ENCODE measurements at places on chromosomes 3 and 15.

DNA sequence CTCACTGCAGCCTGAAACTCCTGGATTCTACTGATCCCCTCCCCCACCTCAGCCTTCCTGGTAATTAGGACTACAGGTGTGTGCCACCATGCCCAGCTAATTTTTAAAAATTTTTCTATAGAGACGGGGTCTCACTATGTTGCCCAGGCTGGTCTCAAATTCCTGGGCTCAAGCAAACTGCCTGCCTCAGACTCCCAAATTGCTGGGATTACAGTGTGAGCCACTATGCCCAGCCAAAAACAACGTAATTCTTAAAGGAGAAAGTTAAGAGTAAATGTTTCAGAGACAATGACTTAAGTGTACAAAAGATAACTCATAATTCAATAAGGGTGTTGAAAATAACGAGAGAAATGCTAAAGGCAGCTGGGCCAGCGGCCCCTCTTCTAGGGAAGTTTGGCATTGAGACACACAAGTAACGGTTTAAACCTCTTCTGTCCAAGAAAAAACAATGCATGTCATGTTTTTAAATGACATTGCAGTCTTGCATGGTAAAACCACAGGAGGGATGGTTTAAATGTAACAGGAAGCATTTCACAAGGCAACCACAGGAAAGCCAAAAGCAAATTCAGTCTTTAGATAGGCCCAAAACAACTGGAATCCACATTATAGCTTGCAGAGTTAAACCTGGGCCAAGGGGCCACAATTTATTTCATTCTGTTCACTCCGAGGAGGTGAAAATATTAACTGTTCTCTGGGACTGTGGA, 5.1 kb downstream of the PROK2 start:
- peaks cover 4% of the 10 kb centered on the region for H3K4me1 ChIP-seq
- no peak overlapping the region for H3K4me3 ChIP-seq
- DNase-seq: no peak
- no peaks in the 10 kb centered on the region for H3K36me3 ChIP-seq
- H3K27ac ChIP-seq: no peak overlapping the region

- H3K27me3 ChIP-seq: no peaks in the 10 kb centered on the region
- H3K36me3 ChIP-seq: no peaks in the 10 kb centered on the region
- DNase-seq: no peak
- H3K27ac ChIP-seq: no peak overlapping the region
- H3K4me1 ChIP-seq: peaks cover 18% of the 10 kb centered on the region
- no peak overlapping the region for H3K4me3 ChIP-seq
Measured at GRCh38 chr3:111727843-111728565, 131.1 kb upstream of the PHLDB2 start.

- H3K27ac ChIP-seq: no peak overlapping the region
- DNase-seq: no peak
- peaks cover 34% of the 10 kb centered on the region for H3K4me1 ChIP-seq
- no peaks in the 10 kb centered on the region for H3K27me3 ChIP-seq
Measured at GRCh38 chr3:60752809-60753208, 498.4 kb downstream of the FHIT start.

DNA sequence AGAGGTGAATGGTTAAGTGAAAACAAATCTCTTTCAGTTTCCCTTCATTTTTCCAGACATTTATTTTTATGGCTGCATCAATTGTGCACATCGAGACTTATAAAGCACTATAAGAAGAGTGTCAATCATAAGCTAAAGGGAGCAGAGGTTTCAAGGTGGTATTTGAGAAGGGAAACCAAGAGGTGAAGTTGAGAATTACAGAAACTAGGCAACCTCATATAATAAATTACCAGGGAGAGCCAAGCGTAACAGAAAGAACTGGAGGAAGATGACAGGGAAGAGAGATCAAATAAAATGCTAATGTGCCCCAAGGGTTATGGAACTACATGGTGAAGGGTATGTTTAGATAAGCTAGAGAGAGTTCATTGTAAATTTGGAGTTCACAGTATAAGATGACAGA, 6.3 kb upstream of the CCDC54 start:
- no peak overlapping the region for H3K4me3 ChIP-seq
- H3K27me3 ChIP-seq: no peaks in the 10 kb centered on the region

DNA sequence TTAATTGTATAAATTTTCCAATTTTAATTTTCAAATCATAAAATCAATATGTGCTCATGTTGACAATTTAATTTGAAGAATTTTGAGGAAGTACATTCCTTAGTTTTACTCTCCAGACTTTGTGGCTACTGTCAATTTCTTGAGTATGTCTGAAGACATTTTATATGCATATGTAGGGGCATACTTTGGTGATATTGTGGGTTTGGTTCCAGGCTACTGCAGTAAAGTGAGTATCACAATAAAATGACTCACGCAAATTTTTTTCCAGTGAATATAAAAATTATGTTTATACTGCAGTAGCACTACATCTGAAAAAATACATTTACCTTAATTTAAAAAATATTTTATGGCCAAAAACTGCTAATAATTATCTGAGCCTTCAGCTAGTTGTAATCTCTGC, 123.2 kb upstream of the PLCL2 start:
- no peak overlapping the region for H3K27ac ChIP-seq
- H3K4me1 ChIP-seq: no peaks in the 10 kb centered on the region
- DNase-seq: no peak
- H3K36me3 ChIP-seq: no peaks in the 10 kb centered on the region
- no peak overlapping the region for H3K4me3 ChIP-seq
- no peaks in the 10 kb centered on the region for H3K27me3 ChIP-seq

- H3K36me3 ChIP-seq: peaks cover 8% of the 10 kb centered on the region
- no peak overlapping the region for H3K27ac ChIP-seq
- peak overlapping the region; percentile 2 for H3K4me3 ChIP-seq
- H3K27me3 ChIP-seq: no peaks in the 10 kb centered on the region
- no peak for DNase-seq
Measured at GRCh38 chr15:57386976-57387375, 10.7 kb downstream of the CGNL1 start.

DNA sequence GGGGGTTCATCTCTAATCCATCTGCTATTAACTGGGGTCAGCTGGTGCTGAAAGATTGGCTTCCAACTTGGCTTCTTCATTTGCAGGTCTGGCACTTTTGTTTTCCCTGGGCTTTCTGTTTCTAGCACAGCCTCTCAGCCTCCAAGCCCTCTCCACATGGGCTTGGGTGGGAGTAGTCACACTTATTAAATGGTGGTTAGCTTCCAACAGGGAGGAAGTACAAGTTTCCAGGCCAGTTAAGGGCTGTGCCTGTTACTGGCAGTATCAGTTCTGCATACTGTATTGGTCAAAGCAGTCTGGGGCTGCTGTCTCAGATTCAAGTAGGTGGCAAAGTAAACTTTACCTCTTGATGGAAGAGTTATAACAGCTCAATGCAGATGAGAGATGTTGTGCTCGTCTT, 627.1 kb upstream of the CCDC54 start:
- no peaks in the 10 kb centered on the region for H3K27me3 ChIP-seq
- no peak for DNase-seq
- no peaks in the 10 kb centered on the region for H3K36me3 ChIP-seq
- H3K27ac ChIP-seq: no peak overlapping the region
- no peak overlapping the region for H3K4me3 ChIP-seq

DNA sequence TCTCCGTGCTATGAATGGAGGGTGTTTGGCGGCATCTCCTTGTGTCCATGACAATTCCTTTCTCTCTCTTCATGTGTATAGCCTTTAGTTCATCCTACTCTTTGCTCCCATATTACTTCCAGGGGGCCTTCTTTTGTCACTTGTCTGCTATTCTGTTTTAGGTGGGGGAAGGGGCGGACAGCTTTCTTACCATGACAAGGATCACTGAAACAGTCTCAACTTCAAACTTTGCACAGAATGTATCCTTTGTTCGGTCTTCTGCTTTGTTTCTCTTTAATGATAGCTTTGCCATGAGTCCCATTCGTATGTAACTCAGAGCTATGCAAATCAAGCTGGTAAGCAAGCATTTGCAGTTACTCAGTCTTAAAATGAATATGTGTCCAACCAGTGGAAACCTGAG, 294.2 kb downstream of the TIGIT start:
- H3K4me3 ChIP-seq: no peak overlapping the region
- no peaks in the 10 kb centered on the region for H3K4me1 ChIP-seq
- no peaks in the 10 kb centered on the region for H3K27me3 ChIP-seq
- H3K27ac ChIP-seq: no peak overlapping the region
- DNase-seq: no peak

- no peak for DNase-seq
- no peaks in the 10 kb centered on the region for H3K36me3 ChIP-seq
- H3K4me3 ChIP-seq: no peak overlapping the region
- H3K27ac ChIP-seq: no peak overlapping the region
Measured at GRCh38 chr15:57872281-57873030, 165.9 kb downstream of the POLR2M start.

DNA sequence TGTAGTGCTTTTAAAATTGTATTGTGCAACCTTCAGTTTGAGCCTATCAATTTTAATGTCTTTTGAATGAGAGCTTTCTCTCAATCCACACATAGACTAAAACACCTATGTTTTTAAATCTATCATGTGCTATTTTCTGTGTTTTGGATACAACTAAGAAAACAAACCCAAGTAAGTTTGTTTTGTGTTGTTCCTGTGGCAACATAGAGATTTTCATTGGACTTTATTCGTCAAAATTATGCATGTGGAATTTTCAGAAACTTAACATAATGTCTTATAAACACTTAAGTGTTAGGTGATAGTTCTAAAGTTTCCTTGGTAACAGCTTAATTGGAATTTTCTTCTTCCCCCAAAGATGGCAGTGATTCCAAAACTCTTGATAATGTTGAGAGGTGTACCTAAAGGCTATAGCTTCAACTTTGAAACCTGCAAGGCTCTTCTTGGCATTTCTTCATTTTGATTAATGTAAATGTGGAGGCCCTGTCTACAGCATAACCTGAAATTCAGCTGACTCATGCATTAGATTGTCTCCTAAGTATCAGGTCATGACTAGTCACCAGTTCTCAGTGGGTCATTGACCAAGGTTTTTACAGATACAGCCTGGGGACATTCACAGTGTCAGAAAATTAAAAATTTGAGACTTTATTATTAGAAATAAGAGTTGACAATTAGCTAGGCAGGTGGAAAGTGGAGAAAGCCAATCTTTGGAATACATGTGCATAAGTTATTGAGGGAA, 44.4 kb downstream of the COL6A5 start:
- H3K4me3 ChIP-seq: no peak overlapping the region
- no peak for DNase-seq
- H3K27me3 ChIP-seq: no peaks in the 10 kb centered on the region
- H3K36me3 ChIP-seq: no peaks in the 10 kb centered on the region
- H3K27ac ChIP-seq: peak overlapping the region; percentile 20

- no peak overlapping the region for H3K27ac ChIP-seq
- no peak for DNase-seq
- no peaks in the 10 kb centered on the region for H3K27me3 ChIP-seq
- H3K36me3 ChIP-seq: no peaks in the 10 kb centered on the region
Measured at GRCh38 chr15:63192619-63193206, 3.3 kb downstream of the RAB8B start.

- DNase-seq: no peak
- peak overlapping the region; percentile 5 for H3K27ac ChIP-seq
- no peak overlapping the region for H3K4me3 ChIP-seq
- H3K4me1 ChIP-seq: peaks cover 10% of the 10 kb centered on the region
Measured at GRCh38 chr3:4759689-4760312, 219.4 kb upstream of the BHLHE40 start.

GRCh38 chr3:53913401-53913800, 21.7 kb upstream of the SELENOK start:
- DNase-seq: no peak
- H3K27me3 ChIP-seq: peaks cover 39% of the 10 kb centered on the region
- no peaks in the 10 kb centered on the region for H3K36me3 ChIP-seq
- no peak overlapping the region for H3K4me3 ChIP-seq
- H3K4me1 ChIP-seq: no peaks in the 10 kb centered on the region
- no peak overlapping the region for H3K27ac ChIP-seq

DNA sequence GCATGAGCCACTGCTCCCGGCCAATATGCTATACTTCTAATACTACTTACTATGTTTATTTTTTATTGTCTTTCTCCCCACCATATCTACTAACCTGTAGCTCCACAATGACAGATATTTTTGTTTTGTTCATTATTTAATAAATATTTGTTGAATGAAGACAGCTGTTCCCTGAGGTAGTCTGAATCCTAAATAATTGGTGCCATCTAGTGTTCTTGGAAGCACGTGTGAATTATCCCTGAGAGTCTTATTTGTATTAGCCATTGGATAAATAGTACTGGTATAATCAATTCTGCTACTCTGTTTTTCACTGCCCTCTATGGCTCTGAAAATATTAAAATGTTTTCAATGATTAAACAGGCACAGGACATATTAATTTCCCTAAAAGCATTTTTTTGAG, 5.6 kb upstream of the APPL1 start:
- H3K27me3 ChIP-seq: no peaks in the 10 kb centered on the region
- DNase-seq: no peak
- no peak overlapping the region for H3K4me3 ChIP-seq
- peaks cover 8% of the 10 kb centered on the region for H3K4me1 ChIP-seq
- H3K36me3 ChIP-seq: no peaks in the 10 kb centered on the region

- no peak for DNase-seq
- no peaks in the 10 kb centered on the region for H3K27me3 ChIP-seq
- H3K4me3 ChIP-seq: no peak overlapping the region
- H3K27ac ChIP-seq: no peak overlapping the region
- peaks cover 16% of the 10 kb centered on the region for H3K4me1 ChIP-seq
Measured at GRCh38 chr3:4290272-4290893, 12.8 kb upstream of the SETMAR start.

- no peak overlapping the region for H3K4me3 ChIP-seq
- H3K27ac ChIP-seq: no peak overlapping the region
- H3K27me3 ChIP-seq: no peaks in the 10 kb centered on the region
- no peaks in the 10 kb centered on the region for H3K36me3 ChIP-seq
- DNase-seq: no peak
Measured at GRCh38 chr3:121995161-121996137, 26.6 kb downstream of the ILDR1 start.

- no peaks in the 10 kb centered on the region for H3K27me3 ChIP-seq
- peaks cover 5% of the 10 kb centered on the region for H3K4me1 ChIP-seq
- H3K4me3 ChIP-seq: no peak overlapping the region
- H3K36me3 ChIP-seq: no peaks in the 10 kb centered on the region
Measured at GRCh38 chr3:84074767-84075166, 884.0 kb upstream of the CADM2 start.
